ENCODE measurements at places on chromosomes 16 and 17.
A peak's percentile ranks its signal among the peaks of the same experiment; 100 is the strongest.

DNA sequence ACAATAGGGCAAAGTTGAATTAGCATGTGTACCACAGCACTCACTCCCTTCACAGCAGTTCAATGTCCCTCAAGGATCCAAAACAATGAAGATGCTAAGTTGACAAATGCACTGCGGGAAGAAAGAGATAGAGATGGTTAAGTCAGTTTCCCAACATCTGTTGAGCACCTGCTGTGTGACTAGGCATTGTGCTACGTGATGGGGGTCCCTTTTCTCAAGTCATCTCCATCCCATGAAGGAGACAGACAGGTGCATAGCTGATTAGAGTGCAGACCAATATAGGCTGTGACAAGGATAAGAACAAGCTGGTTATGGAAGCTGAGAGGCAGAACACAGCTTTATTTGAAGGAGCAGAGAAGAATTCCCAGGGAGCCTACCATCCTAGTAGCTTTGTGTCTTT is 114.2 kb downstream of the HAPSTR1 start:
- DNase-seq, result no peak

GRCh38 chr16:60684002-60684401 is 1352.2 kb downstream of the CDH8 start:
- no peak for DNase-seq

DNA sequence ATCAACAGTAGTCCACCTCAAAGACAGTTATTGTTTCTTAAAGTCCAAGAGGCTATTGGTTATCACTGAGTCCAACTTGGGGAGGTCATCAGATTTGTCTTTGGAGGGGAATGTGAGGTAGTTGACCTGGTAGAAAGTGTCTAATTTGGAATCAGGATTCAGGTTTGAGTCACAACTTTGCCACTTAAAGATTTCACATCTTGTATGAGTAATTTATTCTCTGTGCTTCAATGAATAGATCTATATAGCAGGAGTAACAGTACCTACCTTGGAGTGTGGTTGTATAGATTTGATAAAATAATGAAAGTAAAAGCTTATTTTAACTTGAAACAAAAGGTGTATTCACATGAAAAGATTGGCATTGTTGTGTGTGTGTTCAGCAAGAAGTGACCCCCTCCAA is 119.3 kb upstream of the TBX2 start:
- no peak for DNase-seq

- DNase-seq, result no peak
Measured at GRCh38 chr16:12176051-12176450, 199.5 kb downstream of the SNX29 start.

- DNase-seq, result peak; percentile 46
Measured at GRCh38 chr16:75263963-75264445, 12.6 kb upstream of the BCAR1 start.

DNA sequence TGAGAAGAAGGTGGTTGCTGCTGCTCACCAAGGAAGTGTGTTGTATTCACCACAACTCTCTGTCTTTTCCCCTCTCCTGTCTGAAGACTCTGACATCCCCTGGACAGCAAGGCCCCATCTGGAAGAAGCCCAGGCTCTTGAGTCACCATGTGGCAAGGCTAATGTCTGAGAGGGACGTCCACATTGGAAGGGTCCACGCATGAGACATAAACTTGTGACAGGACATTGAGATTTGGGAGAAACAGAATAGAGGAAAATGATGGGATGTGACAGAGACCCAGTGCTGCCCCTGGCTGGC is 176.5 kb downstream of the IRF8 start:
- no peak for DNase-seq

DNA sequence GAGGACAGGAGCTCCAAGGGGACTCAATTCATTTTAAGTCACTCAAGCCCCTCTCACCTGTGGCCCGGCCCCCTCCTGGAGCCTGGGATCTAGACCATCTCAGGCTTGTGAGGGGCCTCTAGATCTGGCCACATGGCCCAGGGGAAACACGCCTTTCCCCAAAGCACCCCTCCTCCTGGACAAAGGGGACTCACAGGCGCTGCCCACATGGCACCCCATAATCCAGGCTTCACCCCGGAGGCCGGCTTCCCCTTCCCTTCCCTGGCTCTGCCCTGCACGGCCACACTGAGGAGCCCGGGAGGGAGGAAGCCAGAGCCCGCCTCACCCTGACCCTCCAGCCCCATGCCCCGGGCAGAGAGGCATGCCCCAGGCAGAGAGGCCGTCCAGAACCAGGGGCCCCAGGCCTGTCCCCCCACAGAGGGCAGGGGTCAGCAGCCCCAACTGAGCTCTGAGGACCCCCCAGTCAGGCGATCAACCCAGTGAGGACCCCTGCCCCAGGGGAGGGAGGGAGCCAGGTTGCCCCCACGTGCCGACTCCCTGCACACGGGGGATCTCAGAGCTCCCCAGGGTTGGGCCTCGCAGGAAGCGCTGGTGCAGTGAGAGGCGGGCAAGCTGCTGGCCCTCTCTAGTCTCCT is 10.9 kb downstream of the HS3ST6 start:
- no peak for DNase-seq

DNA sequence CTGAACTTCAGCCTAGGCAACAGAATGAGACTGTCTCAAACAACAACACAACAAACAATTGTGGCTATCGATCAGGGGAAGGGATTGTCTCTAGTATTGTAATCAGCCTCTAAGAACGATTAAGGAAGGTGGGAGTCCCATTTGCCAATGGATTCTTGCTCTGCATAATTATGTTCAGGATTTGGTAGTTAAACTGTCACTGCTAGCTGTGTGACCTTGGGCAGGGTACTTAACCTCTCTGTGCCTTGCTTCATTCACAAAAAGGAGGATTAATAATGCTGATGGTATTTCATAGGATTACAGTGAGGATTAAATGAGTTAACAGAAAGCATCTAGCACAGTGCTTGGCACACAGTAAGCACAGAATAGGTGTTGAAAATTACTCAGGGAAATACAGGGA is 6.7 kb upstream of the SSTR2 start:
- no peak for DNase-seq

DNA sequence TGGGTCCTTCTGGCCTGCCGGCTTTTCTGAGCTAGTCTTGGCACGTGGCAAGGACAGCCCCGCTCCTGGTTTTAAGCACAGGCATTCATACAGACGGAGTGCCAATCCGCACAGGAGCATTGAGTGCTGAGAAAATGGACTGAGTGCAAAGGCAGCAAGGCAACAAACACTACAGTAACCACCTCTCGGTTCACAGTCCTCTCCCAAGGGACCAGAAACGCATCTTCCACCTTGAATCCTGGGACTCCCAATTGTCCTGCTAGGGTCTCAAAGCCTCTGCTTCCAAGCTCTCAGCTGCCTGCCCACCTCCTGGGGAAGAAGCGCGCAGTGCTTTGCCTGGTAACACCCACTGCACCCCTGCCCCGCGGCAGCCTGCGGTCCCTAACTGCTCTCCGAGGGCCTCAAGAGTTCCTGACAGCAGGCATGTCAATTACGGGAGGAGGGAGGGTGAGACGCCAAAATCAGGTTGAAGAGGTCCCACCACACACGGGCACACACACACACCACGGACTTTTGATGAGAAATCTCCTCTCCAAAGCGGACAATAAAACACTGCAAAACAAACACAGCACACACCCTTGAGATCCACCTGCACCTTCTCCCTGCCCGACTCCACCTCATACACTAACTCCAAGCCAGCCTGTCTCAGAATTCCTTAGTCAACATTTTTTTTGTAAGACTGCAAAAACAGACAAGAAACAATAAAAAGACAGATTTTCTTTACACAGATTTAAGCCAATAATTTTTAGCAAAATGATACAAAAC is 15.0 kb downstream of the SLC16A3 start:
- no peak for DNase-seq

GRCh38 chr17:40366861-40367518 is 2.5 kb upstream of the GJD3 start:
- DNase-seq, result no peak

GRCh38 chr16:7027401-7027800 is 305.2 kb upstream of the RBFOX1 start:
- no peak for DNase-seq

- no peak for DNase-seq
Measured at GRCh38 chr17:81182596-81182995, 16.6 kb upstream of the AATK start.

DNA sequence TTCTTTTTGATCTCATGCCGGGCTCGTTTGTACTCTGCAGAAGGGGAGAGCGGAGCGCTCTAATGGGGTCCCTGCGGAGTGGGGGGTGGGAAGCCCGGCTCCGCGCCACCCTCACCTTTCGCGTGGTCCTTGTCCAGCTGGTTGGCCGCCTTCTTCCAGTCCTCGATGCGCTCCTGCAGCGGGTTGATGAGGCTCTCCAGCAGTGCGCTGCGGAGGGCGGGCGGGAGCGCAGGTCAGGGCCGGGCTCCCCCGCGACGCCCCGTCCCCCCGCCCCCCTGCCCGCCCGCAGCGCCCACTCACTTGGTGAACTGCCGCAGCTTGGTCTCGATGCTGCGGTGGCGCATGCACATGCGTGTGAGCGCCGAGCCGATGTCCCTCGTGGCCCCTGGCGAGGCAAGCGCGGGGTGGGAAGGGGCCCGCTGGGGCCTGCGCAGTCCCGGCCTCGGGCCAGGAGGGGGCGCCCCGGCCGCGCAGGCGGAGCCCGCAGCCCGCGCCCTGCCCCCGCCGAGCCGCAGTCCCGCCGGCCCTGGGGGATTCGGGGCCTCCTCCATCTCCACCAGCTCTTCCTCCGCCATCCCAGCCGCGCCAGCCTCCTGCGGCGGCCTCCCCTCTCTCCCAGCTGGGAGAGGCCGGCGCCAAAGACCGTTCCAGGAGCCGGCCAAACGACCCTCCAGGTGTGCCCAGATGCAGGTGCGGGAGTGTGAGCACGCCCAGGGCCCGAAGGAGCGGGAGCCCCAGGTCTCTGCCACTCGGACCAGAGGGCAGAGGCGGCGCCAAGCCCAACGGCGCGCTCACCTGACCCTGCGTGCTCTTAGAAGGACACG is 6.0 kb downstream of the MTSS2 start:
- no peak for DNase-seq

GRCh38 chr17:9298776-9299295 is 276.8 kb downstream of the STX8 start:
- no peak for DNase-seq

- no peak for DNase-seq
Measured at GRCh38 chr17:31803494-31804213, 55.4 kb downstream of the COPRS start.

- DNase-seq, result peak; percentile 40
Measured at GRCh38 chr17:80000981-80001775, 34.5 kb downstream of the TBC1D16 start.

- DNase-seq, result no peak
Measured at GRCh38 chr17:82696916-82697807, 1.3 kb downstream of the RAB40B start.

DNA sequence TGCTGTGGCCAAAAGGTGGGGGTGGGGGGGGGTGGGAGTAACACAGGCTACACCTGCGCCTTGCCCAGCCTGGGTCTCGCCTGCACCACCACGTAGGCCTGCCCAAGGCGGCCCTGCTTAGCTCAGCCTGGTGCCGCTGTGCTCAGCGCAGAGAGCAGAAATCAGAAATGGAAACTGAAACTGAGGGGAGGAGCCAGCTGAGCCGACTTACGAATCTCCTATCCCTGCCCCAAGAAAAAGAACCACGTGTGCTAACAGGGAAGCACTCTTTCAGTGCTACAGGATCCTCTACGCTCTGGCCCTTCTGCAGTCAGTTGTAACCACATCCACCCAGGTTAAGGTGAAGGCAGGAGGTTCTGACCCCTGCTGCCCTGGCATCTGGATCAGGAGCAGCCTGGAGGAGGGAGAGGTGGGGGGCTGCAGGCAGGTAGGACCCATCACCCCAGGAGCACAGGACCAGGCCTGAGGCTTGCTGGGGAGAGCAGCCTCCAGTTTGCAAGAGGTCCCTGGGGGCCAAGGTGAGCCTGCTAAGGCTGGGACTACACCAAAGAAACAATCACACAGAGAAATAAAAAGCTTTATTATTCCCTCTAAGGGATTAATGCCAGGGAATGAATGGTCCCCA is at the start of gene DHX58:
Gene DHX58, minus strand, starts transcription at position 163 of the 625 bp plus-strand sequence. CDS start 822 bp downstream, outside the sequence.
- no peak for DNase-seq

DNA sequence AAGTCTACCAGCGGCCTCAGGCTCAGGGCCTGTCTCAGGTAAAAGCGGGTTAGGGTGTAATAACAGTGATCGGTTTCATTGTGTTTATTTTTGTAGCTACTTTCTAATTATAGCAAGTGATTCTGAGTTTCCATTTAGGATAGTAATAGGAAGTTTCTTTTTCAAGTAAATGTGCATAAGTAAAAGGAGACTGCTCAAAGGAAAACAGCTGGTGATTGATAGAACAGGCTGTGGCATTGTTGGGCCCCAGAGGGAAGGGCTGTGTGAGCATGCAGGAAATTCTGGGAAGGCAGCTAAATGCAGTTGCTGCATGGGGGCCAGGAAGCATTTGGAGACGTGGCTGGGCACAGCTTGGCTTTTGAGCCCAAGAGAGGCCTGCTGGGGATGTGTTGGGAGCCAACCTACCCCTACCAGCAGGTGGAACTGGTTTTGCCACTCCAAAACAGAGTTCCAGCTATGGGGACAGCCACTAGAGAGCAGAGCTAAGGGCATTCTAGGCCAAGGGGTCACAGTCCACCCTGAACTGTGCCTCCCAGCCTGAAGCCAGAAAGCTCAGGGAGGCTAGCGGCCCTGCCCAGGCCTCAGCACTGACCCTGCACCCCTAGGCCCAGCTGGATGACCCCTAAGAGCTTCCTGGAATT is 12.6 kb downstream of the SNX20 start:
- no peak for DNase-seq

DNA sequence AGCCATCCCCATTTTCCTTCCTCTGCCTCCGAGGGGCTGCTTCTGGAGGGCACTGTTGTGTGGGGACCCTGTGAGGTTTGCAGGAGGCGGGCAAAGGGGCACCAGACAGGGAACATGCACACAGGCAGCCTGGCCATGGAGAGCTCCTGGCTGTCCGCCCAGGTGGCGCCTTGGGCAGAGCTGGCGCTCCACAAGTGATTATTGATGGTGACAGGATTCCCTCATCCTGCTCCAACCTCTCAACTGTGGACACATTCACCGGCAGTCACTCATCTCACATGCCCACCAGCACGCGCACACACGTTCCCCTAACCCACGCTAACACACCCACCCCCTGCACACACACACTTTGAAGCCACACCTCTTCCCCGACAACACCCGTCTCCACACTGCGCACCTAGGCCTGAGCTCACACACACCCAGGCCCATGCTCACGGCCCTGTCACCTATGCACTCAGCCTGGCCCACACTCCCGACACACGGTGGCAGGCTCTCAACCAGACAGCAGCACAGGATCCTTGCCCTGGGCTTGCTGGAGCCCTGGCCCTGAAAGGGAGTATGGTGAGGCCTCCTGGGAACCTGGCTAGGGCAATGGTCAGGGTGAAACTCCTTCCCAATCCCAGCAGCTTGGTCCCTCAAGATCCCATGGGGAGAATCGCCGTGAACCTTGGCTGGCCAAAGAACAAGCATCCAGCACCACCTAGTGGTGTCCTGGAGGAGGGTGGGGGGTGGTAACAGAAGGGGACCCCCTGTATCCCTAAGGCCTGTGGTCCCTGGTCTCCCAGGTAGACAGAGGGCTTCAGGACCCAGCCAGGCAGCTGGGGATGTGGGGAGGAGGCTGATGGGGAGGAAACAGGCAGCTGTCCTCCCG is 3.6 kb downstream of the PNMT start:
- DNase-seq, result peak; percentile 5

- DNase-seq, result no peak
Measured at GRCh38 chr16:79337906-79338305, 262.6 kb downstream of the MAF start.

- DNase-seq, result peak; percentile 65
Measured at GRCh38 chr17:73798111-73798748, 154.0 kb upstream of the SDK2 start.
